Temporal lobe (tissue), 4 donors: ENCODE measurements at places on chromosomes 7 and 10. TPM values are rescaled to one million over a fixed set of nuclear protein-coding genes. Genes with fewer than 3 reads are reported as not detected.

Gene SPDYE5
- total RNA-seq, result not detected

Gene ZNF25
- 50.2 TPM for total RNA-seq

Gene SUN3
- not detected for total RNA-seq

Gene ADARB2
- 4.2 TPM for total RNA-seq

Gene FXYD4
- total RNA-seq, result not detected

Gene HECTD2
- total RNA-seq, result 44.0 TPM

Gene OR9A2
- total RNA-seq, result 0.49 TPM

Gene SH2D4B
- total RNA-seq, result 1.2 TPM

Gene ITPRID1
- total RNA-seq, result 1.5 TPM

Gene PON1
- total RNA-seq, result not detected

Gene FOXP2
- total RNA-seq, result 19.2 TPM

Gene C10orf90
- total RNA-seq, result 0.49 TPM

Gene MDH2
- 38.1 TPM for total RNA-seq
